ENCODE measurements at places on chromosomes 11 and 22.

DNA sequence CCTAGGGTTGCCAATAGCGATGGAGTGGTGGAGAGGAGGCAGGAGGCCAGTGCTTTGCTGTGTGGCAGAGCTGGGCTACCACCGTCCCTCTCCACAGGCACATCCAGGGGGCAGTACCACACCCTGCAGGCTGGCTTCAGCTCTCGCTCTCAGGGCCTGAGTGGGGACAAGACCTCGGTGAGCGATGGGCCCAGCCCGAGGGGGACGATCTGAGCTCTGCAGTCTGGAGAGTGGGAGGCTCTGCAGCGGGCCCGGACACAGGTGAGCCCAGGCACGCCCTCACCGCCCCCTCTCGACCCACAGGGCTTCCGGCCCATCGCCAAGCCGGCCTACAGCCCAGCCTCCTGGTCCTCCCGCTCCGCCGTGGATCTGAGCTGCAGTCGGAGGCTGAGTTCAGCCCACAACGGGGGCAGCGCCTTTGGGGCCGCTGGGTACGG lies 2.5 kb downstream of the PKP3 start:
- DNase-seq: no peak

GRCh38 chr11:76266286-76267100 lies 60.2 kb upstream of the WNT11 start:
- no peak for DNase-seq

DNA sequence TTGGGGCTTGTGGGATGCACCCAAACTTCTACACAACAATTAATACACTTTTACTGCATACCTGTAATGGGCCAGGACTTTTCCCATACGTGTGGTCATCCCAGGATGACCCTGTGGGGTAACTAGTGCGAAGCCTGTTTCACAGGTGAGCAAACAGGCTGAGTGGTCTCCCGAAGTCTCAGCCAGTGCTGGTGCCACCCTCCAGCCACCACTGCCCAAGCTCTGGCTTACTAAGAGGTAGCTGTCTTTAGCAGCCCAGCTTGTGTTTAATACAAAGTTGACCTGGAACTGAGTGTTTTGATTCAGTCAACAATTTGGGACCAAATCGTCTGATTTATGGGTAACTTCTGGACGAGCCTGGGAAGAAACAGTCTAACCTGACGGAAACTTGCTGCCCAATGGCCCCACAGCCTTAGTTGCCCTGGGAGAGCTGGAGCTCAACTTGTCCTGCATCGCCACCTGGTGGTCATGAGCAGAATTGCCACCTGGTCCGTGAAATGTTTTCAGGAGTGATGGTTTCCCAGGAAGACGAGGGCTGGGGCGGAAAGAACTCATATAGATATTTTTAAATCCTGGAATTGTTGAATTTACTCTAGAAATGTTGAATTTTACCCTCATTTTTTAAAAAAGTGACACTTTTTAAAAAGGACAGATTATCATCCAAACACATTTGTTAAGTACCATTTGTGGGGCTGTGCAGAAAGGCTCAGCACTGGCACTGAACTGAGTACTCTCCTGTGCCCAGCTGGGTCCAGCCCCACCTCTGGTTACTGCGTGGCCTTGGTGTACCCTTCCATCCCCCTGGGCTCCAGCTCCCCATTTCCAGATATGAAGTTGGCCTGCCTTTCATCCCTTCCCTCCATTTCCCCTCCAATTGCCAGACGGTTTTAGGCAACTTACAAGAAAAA lies 95.5 kb upstream of the PARVA start:
- peak; percentile 41 for DNase-seq

- no peak for DNase-seq
Measured at GRCh38 chr22:47110817-47111443, 348.5 kb downstream of the TBC1D22A start.
